T47D (cell line): ENCODE measurements at places on chromosomes 1 and 21.

DNA sequence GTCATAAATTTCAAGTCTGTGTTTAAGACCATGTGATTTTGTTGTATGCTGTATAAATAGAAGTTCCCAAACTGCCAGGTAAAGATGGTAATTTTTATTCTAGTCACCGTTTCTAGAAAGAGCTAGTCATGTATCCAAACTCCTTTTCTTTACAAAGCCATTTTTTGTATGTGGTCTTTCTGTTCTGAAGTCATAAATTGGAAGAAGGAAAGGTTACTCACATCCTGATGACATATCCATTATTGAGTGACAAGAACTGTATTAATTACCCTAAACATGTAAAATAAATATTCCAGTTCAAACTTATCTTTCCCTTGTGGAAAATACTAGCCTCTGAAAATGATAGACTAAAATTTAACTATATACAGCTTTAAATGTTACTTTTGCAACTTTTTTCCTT is 104.7 kb downstream of the POFUT2 start:
- DNase-seq: no peak

DNA sequence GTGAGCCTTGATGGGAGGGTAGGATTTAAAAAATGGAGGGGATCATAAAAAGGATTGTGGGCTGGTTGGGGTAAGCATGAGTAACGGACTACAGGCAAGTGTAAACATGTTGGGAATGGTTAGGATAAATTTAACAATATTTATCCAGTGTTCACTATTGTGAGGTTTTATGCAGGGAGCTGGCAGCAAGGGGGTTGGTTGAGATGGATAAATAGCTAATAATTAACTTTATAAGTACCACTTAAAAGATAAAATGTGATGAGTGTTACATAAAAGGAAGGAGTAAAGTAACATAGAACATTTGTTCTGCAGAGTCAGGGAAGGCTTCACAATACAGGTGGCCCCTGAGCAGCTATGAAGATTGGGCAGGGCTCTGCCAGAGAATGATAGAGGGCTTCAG is 109.0 kb downstream of the NGF start:
- no peak for DNase-seq

GRCh38 chr1:113934511-113935055 is 5.5 kb downstream of the HIPK1 start:
- no peak for DNase-seq

GRCh38 chr1:183461350-183461749 is 10.9 kb upstream of the SMG7 start:
- DNase-seq: peak; percentile 93

- DNase-seq: no peak
Observed at GRCh38 chr1:244350027-244350426, 101.7 kb downstream of the ADSS2 start.

DNA sequence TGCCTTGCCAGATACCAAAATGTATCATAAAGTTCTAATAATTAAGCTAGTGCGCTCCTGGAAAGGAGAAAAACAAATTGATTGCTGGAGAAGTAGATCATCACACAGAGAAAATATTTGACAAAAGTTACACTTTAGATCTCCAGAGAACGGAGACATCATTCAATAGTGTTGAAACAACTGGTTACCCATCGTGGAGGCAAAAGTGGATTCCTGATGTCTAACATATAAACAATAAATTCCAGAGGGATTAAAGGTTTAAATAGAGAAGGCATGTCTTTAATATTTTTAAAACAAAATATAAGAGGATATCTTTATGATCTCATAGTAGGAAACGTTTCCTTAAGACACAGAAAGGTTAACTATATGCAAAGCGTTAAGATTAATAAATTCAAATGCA is 41.0 kb downstream of the NRIP1 start:
- DNase-seq: no peak

GRCh38 chr1:5991381-5992025 is 722 bp downstream of the NPHP4 start:
- DNase-seq: peak; percentile 42

DNA sequence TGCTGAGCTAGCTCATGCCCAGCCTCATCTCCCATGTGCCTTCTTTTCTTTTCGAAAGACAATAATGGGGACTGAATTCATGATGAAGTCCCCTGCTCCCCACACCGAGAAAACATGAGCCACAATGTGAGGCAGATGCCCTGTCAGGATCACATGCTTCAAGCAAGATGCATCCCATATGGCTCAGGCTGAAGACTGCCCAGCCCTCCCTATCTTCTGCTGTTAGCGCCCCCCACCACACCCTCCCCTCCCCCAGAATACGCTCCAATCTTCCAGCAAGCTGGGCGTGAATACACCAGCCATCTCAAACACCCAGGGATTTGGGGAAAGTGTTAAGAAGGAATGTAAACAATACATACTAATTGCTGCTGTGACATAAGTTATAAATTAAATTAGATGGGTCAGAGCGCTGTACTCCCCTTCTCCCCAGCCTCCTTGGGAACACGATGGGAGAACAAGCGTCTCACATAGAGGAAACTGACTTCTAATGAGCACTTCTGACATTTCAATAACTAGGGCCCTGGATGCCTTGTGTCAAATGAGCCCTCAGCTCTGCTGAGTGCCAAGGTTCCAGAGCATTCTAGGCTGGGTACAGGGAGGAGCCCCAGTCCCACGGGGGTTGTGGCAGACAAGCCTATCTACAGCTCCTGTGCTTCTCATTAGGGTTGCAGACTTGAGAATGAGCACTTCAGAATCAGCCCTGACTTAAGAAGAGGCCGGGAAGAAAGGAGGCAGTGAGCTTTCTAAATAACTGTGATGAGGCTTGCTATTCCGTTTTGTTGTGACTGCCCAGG is 55.6 kb downstream of the TNR start:
- no peak for DNase-seq

DNA sequence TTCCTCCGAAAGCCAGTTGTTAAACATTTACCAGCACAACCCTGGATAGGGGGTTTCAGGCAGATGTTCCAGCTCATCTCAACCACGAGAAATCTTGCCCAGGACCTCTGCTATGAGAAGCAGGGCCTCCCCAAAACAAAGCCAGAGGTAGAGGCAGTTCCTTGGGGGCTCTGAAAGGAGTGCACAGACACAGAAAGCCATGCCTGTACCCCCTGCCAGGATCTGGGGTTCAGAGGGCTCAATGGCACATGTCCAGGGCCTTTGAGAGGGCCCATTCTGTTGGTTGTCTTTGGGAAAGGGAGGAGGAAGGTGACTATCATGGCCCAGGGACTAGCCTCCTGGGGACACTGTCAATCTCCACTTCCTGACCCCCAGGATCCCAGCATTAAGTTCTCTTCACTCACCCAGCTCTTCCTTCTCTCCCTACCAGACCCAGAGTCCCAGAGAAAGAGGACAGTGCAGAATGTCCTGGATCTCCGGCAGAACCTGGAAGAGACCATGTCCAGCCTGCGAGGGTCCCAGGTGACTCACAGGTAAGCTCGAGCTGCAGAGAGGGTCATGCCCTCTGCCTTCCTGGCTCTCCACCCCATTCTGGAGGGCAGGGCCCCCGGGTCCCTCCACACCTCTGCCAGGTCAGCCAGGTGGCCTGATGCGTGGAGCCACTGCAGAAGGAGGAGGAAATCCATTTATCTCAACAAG is 116.4 kb upstream of the IPO9 start:
- no peak for DNase-seq

GRCh38 chr1:232033285-232033684 is 406.7 kb downstream of the DISC1 start:
- DNase-seq: no peak

DNA sequence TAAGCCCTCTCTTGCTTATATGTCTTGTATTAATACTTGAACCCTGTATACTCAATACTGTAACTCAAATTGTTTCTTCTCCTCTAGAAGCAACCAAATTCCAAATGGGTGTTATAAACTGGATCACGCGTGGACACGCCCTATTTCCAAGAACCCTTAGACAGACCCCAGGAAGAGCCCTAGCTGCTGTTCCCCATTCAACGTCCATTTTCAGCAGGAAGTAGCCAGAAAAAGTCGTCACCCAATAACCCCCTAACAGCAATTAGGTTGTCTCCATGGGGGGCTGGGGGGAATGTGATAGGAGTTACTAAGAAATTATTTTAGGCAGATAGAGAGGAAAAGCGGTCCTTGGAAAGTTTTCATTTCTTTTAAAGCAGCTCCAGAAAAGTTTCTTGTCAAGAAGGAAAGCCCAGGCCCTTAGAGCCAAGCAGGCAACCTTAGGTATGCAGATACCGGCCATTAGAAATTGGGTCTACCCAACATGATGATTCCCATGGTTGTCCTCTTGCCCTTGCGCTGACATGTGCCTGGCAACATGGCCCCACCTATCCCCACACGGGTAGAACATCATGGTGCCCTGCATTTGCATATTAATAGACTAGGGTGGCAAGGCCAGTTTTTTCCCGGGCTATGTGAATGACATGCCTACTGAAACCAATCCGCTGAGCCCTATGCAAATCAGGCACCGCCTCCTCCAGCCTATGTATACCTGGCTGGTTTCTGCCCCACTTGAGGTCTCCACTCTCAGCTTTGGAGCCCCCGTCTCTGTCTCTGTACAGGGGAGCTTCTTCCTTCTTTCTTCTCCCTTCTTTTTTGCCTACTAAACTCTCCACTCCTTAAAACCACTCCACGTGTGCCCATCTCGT is 4.0 kb upstream of the CD46 start:
- DNase-seq: no peak

GRCh38 chr1:9758559-9759121 is 65.1 kb downstream of the CLSTN1 start:
- DNase-seq: no peak
